Endothelial cell of umbilical vein (primary cell): ENCODE measurements at places on chromosomes 6 and 20. TPM values are rescaled to one million over a fixed set of nuclear protein-coding genes. Genes with fewer than 3 reads are reported as not detected.

GRCh38 chr20:22762576-22763256 lies 178.3 kb upstream of the FOXA2 start:
- DNase-seq, result no peak

DNA sequence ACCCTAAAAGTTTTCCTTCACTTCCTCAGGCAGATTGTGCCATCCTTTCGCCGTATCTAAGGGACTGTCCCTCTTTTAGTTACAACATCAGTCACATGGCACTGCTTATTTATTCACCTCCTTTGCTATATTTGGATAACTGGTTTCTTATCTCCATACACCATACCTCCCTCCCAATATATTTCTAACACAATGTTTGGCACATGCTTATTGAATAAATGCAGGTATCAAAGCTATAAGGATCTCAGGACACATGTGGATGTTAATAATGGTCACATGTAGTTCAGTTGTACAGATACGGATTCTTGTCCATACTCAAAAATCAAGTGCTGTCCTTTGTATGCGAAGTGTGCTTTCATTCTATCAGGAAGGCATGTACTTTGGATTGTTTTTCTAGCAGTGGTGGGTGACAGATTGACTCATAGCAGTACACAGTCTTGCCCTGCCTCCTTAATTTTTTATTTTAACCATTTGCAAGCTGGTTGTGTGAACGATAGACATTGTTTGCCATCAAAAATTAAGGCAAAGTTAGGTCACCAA lies 407.1 kb upstream of the RUNX2 start:
- DNase-seq, result peak; percentile 25

DNA sequence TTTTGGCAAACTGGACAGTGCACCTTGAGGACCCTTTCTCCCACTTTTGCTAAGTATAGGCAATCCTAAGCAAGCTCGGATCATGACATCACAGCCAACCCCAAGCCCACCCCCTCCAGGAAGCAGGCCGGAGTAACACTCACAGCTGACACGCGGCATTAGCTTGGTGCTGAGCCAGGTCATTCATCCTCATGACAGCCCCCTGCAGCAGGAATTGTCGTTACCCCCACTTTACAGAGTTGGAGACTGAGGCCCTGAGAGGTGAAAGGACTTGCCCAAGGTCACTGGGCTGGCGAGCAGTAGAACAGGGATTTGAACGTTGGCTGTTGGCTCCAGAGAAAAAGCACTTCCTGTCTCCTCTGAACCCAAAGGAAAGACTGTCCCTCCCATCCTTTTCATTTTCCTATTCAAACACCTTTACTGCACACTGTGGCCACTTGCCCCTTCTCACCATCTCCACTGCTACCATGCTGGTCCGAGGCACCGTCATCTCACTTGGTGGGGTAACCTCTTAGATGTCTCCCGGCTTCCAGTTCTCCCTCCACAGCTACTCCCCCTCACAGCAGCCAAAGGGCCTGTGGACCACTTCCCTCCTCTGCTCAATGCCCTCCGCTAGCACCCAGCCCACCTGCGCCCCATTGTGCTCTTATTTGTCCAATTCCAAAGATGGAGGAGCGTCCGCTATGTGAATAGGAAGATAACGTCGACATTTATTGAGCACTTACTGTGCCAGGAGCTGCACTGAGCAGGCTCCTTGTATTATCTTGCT lies 84.7 kb downstream of the PREX1 start:
- no peak for DNase-seq

GRCh38 chr6:125714441-125715090 lies 34.9 kb upstream of the HEY2 start:
- no peak for DNase-seq

GRCh38 chr6:1503811-1504210 lies 105.9 kb upstream of the FOXC1 start:
- peak; percentile 86 for DNase-seq

DNA sequence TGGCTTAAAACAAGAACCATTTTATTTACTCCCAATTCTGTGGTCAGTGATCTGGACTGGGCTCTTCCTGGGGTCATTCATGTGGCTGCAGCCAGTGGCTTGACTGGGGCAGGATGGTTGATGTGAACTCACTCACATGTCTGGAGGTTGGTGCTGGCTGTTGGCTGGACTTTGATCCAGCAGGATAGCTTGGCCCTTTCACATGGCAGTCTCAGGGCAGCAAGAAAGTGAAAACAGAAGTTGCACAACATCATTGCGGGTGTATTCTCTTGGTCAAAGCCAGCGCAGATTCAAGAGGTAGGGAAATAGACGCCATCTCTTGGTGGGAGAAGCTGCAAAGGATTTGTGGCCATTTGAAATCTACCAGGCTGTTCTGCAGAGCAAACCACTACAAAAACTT lies 77.2 kb downstream of the MDGA1 start:
- DNase-seq, result no peak

GRCh38 chr20:2236256-2236655 lies 59.5 kb upstream of the TGM3 start:
- peak; percentile 10 for DNase-seq

DNA sequence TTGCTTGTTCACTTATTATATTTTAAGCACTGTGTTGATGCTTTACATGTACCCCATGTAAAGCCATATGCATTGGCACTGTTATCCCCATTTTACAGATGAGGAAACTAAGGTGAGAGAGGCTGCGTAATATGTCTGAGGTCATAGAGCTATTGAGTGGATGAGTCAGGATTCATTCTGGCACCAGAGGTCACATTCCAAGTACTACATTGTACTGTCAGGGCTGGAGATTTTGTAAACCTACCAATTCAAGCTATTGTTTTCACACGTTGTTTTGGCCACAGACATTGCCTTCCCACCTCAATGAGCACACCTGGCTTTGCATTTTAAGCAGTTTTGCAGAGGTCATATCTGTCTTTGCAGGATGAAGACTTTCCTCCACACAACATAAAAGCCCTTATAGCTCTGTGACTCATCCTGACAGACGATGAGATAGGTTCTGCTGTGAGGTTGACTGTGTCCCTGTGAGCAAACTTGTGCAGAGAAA lies 33.2 kb downstream of the ANKS1A start:
- peak; percentile 13 for DNase-seq

DNA sequence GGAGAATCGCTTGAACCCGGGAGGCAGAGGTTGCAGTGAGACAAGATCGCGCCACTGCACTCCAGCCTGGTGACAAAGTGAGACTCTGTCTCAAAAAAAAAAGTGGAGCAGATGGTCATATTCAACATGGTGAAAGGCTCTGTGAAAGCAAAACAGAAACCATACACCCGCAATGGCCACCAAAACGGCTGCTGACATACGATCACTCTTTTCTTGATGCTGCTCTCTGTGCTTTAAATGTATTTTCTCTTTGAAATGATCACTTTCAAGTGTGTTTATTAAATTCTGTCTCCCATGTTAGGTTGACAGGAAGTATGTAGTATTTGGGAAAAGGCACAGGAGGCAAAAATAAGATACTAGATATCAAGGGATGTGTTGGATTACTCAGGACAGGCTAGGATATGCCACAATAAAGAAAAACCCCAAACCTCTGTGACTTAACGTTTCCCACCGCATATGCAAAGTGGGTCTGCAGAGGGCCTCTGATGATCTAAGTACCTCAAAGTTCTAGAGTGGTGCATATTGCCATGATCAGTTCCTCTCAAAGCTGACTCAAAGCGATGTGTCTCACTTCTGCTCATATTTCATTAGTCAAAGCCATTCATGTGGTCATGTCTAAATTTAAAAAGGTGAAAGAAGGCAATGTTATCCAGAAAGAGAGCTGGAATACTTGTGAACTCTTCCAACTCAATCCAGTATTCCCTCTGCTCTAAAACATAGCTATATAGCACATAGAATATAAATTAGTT lies 155.1 kb upstream of the SOX4 start:
- DNase-seq, result no peak

GRCh38 chr6:36399970-36400369 lies 12.5 kb upstream of the ETV7 start:
- no peak for DNase-seq

DNA sequence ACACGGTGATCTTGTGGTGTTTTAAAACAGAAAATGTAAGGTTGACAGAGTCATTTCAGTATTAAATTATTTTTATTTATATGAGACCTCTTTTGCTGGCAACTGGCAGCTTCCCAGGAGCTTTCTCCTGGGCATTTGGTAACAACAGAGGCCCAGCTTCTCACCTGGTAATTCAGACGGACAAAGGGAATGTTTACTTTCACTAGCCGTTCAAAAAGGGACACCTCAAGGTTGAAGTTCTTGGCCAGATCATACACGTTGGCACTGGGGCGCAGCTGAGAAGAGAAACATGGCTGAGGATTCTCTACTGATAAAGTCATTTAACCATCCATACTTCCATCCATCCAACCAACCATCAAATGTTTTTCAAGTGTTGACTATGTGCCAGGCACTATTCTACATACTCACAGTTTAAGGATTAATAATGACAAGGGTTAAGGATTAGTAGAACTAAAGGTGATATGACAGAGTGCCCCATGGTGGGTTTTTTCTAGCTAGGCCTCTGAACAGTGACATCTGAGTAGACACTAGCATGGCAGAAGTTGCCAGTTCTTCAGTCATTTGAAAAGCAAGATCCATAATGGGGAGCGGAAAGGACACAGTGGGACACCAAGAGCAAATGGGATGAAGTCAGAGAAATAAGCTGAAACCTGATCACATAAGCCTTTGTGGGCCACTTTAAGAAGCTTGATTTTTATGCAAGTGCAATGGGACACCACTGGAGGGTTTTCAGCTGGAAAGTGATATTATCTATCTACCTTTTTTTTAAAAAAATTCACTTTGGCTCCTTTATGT lies 25.1 kb downstream of the ZNFX1 start:
- DNase-seq, result no peak

DNA sequence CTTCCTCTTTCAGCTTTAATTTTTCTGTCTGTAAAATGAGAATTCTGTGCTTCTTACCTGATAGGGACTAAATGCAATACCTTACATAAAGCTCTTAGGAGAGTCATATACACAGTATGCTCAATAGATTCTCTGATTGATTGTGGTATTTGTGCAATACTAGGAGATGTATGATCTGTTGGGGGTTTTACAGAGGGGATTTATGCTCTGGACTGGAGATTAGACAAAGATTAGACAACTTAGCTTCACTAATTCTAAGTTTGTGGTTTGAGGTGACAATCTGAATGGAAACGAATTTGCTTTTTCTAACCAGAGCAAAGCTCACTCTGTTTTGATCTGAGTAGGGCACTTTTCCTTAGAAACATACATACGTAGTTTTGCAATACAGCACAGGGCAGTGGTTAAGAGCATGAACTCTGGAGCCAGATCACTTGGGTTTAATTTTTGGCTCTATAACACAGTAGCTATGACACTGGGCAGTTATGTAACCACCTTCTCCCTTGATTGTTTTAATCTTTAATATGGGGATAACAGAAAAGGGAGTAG lies 126.2 kb downstream of the RNF144B start:
- DNase-seq, result no peak

- no peak for DNase-seq
These were observed 67.4 kb downstream of the KIF16B start for GRCh38 chr20:16505894-16506293.

GRCh38 chr6:106225581-106225980 lies 100.0 kb downstream of the ATG5 start:
- no peak for DNase-seq

GRCh38 chr6:29509239-29509638 lies 21.5 kb upstream of the MAS1L start:
- no peak for DNase-seq

GRCh38 chr6:125659887-125660286 lies 89.5 kb upstream of the HEY2 start:
- no peak for DNase-seq

DNA sequence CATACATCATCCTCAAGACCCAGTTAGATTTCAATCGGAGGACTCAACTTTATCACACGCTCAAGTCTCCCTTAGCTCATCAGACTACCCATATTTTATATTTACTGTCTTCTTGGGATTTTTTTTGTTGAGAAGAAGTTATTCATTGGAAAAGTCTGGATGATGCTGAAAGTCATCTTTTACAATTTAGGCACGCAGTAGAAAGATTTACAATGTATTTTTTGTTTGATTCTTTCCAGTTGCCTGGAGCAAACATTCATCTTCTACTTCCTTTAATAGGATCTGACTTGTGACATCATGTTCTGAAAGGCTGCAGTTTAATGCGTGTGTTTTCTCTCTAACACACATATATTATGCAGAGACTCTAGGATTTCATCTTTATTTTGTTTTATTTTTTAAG lies 235.7 kb downstream of the DOK5 start:
- DNase-seq, result no peak

- no peak for DNase-seq
These were observed 17.3 kb upstream of the EPM2A start for GRCh38 chr6:145752638-145753037.

- DNase-seq, result no peak
These were observed 7.6 kb upstream of the HIVEP2 start for GRCh38 chr6:142952614-142953013.

DNA sequence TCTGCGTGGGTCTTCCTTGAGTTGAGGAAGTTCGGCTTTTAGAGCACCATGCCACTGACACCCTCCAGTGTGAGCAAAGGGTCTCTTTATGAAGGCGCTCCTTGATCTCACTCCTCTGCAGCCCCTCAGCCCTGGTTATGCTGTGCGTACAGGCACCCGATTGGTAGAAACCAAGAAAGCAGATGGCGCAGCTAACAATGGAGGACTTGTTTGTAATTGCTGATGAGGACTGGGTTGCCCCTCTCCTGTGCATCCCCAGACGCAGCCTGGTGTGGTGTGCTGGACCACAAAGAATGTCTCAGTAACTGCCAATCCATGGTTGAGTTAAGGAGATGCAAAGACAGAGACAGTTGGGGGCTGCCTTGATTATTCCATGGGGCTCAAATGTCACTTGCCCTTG lies 30.2 kb downstream of the INSM1 start:
- no peak for DNase-seq

- peak; percentile 56 for DNase-seq
These were observed 523 bp downstream of the CDS2 start for GRCh38 chr20:5127204-5127858.

- DNase-seq, result no peak
These were observed 4.8 kb upstream of the STX16 start for GRCh38 chr20:58646257-58646656.

DNA sequence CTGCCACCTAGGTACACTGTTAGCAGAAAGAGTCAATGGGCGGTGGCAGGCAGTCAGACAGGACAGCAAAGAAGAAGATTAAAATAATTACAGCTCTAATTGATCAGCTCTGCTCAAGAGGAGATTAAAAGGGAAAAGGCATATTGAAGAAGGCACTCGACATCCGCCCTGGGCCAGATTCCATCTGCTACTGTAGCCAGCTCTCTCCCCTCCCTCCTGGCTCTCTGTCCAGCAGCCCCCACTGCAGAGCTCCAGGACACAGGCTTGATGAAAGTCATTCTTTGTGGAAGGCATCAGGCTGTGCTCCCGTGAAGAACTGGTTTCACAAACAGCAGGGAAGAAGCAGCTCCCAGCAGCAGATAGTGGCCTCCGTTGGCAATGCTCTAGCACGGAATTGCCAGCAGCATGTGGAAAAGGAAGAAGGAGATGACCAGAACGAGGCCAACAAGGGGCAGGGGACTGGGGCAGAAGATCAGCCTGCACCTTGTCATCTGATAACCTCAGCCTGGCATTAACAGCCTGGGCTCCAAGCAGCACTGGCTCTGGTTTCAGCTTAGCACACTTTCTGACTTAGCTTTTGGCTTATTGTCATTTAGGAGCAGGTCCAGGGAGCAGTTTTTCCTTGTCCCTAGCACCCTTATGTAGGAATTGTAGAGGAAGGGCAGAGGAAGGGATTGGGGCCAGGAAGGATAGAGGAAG lies 465.9 kb downstream of the KIF16B start:
- no peak for DNase-seq

GINS1 gene
- 6.4 and 8.2 TPM in 2 replicates for polyA plus RNA-seq

SPEF1 gene
- polyA plus RNA-seq, result 0.07 and 0.10 TPM in 2 replicates

LY6G6F gene
- polyA plus RNA-seq, result not detected in 2 replicates

CTAGE9 gene
- polyA plus RNA-seq, result not detected in 2 replicates

TRAPPC3L gene
- polyA plus RNA-seq, result 0.03 TPM in 1 of 2 replicates, not detected in the other

EBF4 gene
- polyA plus RNA-seq, result 2.5 and 2.7 TPM in 2 replicates

CST2 gene
- not detected in 2 replicates for polyA plus RNA-seq
